GM19239 (cell line): ENCODE measurements at places on chromosomes 1 and 21.

DNA sequence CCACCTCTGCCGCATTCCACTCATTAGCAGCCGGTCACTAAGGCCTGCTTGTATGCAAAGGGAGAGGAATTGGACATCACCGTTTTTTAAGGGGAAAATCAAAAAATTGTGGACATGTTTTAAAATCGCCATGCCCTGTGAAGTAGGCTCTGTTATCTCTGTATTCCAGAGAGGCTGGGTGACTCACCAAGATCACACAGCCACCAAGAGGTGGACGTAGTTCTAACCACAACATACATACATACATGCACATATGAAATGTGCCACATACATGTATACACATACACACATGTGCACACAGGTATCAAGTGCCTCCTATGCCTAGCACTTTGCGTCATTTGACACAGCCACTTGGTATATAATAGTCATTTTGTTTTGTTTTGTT is 16.0 kb upstream of the ZSCAN20 start:
- no peak for DNase-seq

- no peak for DNase-seq
These were observed 50.2 kb downstream of the PCNX2 start for GRCh38 chr1:233245191-233245765.

DNA sequence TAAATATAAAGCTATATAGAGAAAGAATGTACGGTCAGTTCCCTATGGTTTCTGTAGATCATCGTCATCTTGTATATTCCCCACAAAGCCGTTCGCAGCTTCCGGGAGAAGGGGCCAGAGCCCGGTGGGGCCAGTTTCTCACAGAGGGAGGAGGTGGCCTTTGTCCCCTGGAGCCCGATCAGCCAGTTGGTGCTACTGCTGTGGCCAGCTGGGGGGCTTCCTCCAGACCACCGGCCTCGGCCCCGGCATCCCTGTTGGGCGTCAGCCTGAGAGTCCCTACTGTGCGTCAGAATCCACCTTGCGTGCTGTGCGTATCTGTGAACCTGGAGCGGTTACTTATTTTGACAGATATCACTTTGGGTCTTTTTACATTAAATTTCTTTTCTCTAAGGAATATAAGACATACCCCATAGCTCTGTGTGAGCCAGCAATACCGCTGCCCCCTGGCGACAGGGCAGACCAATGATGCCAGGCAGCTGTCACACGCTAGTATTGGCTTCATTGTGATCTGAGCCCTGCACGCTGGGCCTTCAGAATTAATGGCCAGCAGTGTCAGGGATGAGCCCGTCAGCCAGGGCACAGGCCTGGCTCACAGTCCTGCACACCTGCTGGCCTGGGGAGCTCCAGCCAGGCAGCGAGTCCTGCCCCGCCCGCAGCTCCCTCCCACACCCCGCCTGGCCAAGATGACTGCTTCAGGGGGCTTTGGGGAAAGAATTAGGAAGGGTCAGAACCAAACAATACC is 145.9 kb downstream of the PGBD5 start:
- DNase-seq: no peak

GRCh38 chr1:22949822-22950331 is 22.8 kb downstream of the LACTBL1 start:
- no peak for DNase-seq

DNA sequence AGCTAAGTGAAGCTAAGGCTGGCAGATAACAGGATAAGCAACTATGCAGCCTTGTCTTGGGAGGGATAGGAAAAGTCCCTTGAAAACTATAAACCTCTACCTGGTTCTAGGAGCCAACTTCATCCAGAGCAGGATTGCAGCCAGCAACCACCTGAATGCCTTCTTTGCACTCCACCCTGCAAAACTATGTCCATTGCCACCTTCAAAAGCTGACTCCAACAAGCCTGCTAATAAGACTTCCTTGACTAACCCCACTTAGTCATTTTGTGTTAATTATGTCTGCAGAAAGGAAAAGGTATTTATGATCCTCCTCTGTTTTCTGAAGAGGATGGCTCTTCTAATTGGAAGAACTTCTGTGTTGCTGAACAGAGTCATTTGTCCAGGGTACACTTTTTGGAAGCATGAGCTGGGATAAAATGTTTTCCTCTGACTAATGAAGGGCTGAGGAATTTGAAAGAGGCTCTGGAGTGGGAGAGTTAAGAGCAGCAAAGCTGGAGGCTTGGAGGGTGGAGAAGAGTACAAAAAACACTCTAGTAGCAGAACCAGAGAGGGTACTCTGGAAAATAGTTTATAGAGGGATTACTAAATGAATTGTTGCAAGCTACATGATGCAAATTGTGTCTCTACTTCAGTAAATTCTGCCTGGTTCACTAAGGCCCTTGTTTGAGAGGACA is 9.6 kb upstream of the RIMKLA start:
- DNase-seq: no peak

DNA sequence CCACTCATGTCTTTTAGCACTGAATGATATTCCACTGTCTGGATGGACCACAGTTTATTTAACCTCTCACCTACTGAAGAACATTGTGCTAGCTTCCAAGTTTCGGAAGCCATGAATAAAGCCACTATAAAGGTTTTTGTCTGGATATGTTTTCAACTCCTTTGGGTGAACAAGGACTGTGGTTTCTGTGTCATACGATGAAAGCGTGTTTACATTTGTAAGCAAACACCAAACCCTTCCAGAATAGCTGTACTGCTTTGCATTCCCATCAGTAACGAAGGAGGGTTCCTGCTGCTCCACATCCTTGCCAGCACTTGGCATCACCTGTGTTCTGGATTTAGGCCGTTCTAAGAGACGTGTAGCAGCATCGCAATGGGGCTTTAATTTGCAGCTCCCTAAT is 10.7 kb upstream of the ARHGEF16 start:
- no peak for DNase-seq

- no peak for DNase-seq
These were observed 5.9 kb downstream of the TMEM201 start for GRCh38 chr1:9594471-9595155.

GRCh38 chr1:228163007-228163753 is 2.4 kb upstream of the IBA57 start:
- no peak for DNase-seq

DNA sequence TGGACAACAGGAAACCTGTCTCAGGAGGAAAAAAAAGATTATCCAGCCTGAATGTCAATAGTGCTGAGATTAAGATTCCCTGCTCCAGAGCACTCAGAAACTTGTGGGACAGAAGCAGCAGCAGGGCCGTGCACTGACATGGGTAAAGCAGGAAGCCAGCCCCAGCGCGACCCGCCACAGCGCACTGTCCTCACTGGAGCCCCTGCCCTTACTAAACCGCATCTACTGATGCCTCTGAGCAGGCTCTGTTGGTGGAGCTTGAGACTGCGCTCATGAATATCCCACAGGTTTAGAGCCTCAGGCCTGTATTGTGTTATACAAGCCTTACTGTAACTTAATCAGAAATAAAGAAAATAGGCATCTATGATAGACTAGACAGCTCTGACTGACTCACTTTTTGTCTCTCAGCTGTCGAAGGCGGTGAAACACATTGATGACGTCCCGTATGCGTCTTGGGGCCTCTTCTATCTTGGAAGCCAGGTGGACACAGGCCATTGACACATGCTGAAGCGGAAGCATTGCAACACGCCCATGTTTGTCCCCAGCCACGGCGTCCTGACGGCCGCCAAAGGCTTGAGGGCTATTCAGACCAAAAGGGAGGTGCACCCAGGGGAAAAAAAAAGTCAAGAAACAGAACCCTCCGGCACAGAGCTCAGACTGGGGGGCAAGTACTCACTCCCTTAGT is 1.2 kb downstream of the CCNL2 start:
- no peak for DNase-seq

GRCh38 chr1:170415710-170416372 is 116.1 kb upstream of the GORAB start:
- no peak for DNase-seq

DNA sequence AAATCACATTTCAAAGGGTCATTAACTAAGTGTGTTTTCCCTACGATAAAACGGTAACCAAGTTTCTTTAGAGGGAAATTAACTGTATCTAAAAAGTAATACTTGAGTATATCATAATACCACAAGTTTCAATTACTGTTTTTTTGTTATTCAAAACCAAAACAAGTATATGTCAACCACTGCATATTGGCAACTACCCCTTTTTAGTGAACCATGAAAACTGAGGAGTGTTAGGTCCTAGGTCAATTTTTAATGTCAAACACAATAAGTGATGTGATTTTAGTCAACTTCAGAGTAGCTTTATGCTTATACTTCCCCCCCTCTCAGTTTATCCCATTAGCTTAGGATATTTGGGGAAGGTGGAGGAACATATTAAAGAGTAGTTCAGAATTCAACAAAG is 10.4 kb downstream of the NSL1 start:
- DNase-seq: no peak

DNA sequence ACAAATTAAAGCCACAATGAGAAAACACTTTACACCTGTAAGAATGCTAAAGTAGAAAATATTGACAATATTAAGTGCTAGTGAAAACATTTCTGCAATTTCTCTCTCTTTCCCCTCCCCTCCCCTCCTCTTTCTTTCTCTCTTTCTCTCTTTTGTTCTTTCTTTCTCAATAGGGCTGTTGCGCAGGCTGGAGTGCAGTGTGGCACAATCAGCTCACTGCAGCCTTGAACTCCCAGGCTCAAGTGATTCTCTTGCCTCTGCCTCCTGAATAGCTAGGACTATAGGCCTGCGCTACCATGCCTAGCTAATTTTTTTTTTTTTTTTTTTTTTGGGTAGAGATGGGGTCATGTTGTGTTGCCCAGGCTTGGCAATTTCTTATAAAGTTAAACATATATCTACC is 5.9 kb upstream of the SHISAL2A start:
- no peak for DNase-seq

DNA sequence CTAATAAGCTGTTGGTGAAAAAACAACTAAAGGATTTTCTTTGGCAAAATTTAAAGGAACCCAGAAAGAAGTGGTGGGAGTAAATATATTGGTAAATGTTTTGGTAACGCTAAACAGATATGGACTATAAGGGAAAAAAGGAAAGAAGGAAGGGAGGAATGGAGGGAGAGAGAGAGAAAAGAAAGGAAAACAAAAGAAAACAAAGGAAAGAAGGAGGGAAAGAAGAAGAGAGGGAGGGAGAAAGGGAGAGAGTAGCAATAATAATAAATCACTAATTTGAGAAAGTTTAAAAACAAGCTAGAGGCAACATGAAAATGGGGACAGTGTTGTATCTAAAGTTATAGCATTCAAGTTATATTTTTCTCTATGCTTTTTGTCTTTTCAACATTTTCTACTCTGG is 43.6 kb upstream of the RCOR3 start:
- DNase-seq: no peak

GRCh38 chr1:216456682-216457081 is 33.4 kb upstream of the USH2A start:
- DNase-seq: no peak
